ENCODE measurements at places on chromosomes 1 and 21.
A peak's percentile ranks its signal among the peaks of the same experiment; 100 is the strongest.

DNA sequence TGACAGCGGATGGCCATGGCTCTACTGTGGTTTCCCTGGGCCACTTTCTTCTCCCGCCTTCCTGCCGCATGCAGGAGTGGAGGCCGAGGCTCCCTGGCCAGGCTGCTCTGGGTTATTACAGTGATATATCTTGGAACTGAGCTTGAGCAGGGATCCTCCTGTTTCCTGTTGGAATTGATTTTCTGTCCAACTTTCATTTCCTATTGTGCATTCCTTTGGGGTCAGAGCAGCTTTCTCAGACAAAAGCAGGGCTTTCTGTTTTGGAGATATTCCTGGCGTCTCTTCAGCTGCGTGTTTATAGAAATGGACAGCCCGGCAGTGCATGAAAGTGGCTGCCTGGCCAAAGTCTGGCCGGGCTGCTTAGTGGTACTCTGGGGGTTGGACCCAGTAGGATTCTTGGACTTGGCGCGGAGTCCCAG is 146.4 kb downstream of the KIF26B start:
- DNase-seq, result no peak

DNA sequence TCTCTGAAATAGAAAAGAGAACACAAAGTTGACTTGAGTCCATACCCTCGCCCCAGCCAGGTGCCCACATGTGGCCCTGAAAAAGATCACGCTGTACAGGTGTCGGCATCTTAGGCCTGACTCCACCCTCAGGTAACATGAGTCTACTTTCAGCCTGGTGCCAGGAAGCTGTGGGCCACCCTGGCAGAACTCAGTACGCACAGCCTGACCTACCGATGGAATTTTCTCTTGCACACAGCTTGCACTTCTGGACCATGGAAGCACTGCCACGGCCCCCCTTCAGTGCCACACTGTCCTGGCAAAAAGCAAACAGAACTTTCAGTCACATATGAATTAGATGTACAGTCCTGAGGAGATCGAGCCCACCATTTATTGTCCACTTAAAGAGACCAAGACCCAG is 2.2 kb downstream of the CZIB start:
- DNase-seq, result no peak

DNA sequence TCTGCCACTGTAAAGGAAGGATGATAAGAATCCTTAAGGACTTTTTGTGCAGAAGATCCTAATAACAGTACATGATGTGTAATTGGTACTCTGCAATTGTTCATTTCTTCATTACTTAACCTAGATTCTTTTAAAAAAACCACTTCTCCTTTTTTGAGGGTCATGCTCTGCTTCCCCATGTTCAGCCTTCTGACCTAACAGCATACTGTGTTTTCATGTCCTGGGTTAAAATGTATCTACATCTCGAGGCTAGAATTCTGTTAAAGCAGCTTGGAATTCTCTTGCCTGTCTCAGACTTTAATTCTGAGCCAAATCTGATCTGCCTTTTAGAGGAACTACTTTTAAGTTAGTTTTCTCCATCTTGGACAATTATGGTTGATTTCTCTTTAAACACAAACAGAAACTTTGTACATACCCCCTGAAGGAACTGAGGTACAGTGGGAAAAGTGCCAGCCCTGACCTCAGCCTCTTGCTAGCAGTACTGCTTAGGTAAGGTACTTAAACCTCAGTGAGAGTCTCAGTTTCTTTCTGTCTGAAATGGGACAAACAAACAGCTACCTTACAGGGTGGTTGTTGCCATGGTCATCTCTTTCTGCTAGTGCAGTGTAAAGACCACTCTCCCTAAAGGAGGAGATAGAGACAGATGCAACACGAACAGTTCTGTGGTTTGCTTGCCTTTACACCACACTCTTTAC is 103.2 kb upstream of the DYNLT5 start:
- DNase-seq, result no peak

DNA sequence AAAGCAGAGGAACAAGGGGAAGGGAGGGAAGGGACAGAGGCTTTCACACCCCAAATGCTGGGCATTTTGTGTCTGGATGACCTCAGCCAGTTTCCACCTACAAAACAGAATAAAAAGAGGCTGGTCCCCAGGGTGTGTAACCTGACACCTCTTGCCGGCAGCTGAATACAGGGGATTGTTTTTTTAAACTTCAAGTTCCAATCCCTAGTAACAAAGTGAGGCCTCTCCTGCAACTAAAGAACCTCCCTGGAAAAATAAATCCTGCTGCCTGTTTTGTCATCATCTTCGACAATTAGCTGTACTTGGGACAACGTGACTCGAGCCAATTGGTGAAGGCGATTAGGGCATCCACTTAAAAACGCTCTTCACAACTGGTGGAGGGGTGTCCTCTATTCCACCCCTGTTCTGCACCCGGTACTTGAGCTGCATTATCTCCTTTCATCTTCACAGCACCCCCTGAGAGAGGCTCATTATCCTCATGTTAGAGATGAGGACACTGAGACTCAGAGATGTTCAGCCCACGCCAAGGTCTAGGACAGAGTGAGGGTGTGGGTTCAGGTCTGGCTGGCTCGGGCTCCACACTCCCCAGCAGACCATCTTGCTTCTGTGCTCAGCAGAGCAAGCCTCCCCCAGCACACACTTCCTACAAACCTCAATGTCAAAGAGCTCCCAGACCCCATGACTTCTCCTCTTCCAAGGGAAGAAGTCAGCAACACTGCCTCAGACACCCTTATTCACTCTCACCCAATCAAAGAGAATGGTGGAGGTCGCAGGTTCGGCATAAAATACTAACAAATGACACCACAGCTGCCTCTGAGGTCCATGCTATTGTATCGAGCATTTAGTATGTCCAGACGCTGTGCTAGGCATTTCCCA is 15.2 kb downstream of the ITPKB start:
- peak; percentile 72 for DNase-seq

DNA sequence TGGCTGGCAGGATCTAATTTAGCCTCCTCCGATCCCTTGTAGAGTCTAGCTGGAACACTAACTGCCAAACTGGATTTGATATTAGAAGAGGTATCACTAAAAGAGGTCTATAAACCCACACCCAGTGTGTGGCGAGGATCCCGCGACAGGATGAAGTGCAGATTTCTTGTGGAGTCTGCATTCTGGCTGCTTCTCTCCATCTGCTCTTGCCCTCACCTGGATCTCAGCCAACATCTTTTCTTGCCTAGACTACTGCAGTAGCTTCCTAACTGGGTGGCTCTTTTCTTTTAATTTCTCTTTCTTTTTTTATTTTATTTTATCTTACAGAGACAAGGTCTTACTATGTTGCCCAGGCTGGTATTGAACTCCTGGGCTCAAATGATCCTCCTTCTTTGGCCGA is 48.9 kb upstream of the CAPZB start:
- DNase-seq, result no peak

- DNase-seq, result peak; percentile 38
Observed at GRCh38 chr1:52139817-52140540, 1.9 kb upstream of the ZFYVE9 start.

DNA sequence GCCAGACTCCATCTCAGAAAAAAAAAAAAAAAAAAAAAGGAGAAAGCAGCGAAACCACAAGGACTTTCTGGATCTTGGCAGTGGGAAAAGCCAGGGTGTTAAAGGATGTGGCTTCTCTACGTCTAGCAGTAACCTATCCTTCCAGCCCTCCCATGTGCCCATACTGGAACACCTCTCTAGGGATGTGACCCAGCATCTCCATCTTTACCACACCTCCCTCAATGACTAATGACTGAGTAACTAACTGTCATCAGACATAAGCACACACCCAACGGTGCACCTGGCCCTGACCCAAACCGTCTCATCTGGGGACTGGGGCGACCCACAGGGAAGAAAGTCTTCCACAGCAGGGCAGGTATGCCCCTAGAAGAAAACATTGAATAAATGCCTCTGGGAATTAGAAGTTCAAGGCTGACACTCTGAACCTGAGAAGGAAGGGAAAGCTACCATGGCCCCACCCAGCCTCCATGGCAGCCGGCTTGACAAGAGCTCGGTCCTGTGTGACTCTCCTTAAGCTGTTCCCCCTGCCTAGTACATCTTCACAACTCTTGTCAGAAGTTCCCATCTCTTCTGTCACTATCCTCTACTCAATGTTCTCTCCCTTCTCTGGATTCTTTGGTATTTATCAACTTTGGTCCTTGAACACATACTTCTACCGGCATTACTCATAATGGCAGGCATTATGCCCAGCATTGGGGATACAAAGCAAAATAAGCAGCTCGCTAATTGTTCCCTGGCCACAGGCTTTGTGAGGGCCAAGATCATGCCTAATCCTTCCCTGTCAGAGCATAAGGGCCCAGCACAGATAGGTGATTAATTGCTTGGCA is 14.8 kb upstream of the PAQR6 start:
- DNase-seq, result no peak

- DNase-seq, result peak; percentile 8
Observed at GRCh38 chr1:183493540-183494245, 21.4 kb downstream of the SMG7 start.

DNA sequence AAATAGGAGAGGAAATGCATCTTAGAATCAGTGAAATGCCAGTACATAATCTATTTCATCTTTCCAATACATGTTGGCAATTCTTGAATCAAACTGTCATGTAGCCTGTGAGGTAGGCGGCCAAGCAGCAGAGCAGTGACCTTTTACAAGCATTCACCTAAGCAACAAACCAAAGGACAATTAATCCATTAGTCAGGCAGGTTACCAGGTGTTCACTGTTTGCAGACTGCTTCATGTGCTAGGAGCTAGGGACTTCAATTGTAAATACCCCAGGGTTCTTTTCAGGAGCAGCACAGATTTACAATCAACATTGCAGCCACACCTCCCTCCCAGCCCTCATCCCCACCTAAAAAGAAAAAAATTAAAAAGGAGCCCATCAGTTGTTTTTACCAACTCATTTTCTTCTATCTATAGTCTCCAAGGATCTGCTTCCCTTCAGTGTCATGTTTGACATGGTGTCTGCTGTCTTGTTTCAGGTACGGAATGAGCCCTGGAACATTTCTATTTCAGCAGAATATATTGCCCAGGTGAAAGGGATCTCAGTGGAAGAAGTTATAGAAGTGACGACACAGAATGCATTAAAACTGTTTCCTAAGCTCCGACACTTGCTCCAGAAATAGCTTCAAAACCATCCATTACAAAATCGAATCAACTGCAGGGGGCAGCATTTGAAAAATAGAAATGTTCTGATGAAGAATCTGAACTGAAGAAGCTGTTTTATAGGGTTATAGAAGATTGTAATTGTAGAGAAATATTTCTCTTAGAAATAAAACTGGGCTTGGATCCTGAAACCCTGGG is 23.0 kb downstream of the TATDN3 start:
- peak; percentile 89 for DNase-seq

- DNase-seq, result no peak
Observed at GRCh38 chr1:162899422-162900146, 38.6 kb upstream of the CCDC190 start.

DNA sequence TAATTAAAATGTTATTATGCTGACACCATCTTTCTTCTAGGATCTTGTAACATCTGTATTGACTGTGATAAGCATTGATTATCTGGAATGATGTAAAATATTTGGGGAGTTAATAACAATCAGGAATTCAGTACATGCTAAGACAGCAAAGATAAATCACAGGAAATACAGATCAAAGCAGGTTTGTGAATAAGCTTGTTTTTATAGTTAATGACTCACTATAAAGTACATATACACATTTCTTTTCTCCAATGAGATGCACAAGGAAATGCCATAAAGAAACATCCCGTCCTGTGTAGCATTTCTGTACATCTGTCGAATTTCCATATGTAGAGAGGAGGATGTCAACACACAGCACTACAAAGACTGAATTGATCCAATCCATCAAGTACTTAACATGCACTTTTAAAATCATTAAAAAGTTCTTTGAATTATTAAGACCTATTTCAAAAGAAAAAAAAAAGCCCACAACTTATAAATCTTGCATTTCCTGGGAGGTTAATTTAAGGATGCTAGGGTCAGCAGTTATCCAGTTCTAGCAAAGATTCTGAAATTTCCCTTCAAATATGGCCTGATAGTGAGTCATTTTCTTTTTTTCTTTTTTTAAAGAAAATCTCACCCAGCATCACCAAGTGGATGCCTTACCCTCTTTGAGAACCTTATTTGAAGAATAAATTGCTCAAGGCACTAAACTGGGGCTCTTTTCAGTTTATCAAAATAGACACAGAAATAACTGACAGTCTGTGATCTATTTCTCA is 243.2 kb upstream of the NR5A2 start:
- DNase-seq, result peak; percentile 67

DNA sequence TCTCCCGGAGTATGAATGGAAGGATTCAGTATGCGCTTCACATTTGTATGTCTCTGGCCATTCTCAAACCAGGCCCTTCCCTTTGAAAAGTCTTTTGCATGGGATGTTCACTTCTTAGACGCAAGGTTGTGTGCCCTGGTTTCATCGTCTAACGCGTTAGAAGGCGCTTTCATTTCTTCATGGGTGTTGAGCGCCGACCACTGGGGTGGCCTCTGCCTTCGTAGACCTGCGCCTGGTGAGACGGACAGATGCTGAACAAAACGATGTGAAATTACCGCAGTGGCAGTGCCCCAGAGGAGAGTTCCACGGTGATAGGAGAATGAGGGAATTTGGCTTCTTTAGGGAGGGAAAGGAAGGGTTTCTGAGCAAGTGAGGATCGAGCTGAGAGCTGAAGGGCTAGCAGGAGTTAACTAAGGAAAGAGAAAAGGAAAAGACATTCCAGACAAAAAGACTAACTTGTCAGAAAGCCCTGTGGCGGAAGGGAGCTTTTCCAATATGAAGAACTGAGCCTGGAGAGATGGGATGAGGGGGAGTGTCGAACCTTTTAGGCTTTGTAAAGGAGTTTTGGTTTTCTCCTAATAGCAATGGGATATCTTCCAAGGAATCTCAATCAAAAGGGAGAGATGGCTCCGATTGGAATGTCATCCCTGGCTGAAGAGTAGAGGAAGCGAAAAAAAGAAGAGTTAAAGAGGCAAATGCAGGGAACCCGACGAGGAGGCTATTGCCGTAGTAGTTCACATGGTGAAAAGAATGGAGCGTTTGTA is 951 bp downstream of the GGPS1 start:
- peak; percentile 75 for DNase-seq

DNA sequence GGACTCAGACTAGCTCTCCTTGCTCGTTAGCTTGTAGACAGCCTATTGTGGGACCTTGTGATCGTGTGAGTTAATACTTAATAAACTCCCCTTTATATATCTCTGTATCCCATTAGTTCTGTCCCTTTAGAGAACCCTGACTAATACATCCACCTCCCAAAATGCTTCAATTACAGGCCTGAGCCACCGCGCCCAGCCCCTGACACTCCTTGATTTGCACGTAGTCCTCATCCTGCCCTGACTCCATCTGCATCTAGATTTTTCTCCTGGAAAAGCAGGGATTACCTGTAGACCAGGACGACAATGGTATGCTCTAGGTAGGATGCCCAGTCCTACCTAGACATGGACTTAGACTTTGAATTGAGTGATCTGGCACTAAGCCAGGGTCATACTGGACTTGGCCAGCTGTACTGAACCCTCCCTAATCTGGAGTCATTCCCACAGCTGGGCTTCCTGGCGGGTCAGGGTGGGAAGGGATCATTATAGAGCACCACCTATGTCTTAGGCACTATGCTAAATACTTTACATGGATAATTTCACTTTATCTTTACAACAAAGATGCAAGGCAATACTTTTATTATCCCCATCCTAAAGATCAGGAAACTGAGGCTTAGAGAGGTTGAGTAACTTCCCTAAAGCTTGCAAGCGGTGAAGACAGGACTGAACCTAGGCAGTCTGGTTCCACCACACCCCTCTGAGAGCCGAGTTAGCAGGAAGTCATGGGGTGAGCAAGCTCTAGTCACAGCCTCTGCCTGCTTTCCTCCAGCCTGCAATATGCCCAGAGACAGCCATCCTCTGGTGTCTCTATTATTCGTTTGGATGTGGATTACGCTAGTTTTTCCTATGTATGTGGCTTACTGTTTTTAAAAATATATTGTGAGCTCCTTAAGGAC is 89.4 kb downstream of the DTL start:
- DNase-seq, result no peak

Data from DMS53 (cell line).